Esophagus mucosa (tissue), 1 donor: ENCODE measurements at places on chromosomes 5 and 9. TPM values are rescaled to one million over a fixed set of nuclear protein-coding genes. Genes with fewer than 3 reads are reported as not detected.

The SPINK1 gene
- not detected for total RNA-seq

The REEP2 gene
- total RNA-seq = 0.36 TPM

The PCDHA4 gene
- total RNA-seq = 0.20 TPM

The PCDHB8 gene
- 0.40 TPM for total RNA-seq

The CNTLN gene
- 2.5 TPM for total RNA-seq

The ENHO gene
- total RNA-seq = 0.24 TPM

The CCDC152 gene
- total RNA-seq = not detected

The SLC31A2 gene
- 5.3 TPM for total RNA-seq

The INVS gene
- 8.6 TPM for total RNA-seq

The AQP3 gene
- 1,467 TPM for total RNA-seq

The LCP2 gene
- 3.0 TPM for total RNA-seq

The TMEM171 gene
- total RNA-seq = 6.3 TPM

The ARL10 gene
- 4.2 TPM for total RNA-seq

GRCh38 chr9:33446240-33446945, 1.0 kb downstream of the AQP3 start:
- ATAC-seq = no peak

GRCh38 chr9:24118190-24118589, 292.1 kb upstream of the ELAVL2 start:
- ATAC-seq = no peak

DNA sequence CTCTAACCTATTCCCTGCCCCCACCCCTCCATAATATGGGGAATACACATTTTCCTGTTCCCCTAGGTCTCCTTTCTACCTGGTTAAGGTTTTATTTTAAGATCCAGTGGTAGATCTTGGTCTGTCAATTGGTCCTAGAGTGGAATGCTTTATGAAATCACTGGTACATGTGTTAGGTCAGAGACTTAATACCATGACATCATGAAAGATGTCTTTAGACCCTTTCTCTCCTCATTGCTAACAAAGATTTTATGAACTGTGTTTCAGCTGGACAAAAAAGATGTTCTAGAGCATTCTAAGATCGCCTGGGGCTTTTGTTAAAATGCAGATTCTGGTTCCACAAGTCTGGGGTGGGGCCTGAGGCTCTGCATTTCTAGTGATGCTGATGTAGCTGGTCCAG, 9.1 kb downstream of the GSN start:
- no peak for ATAC-seq

GRCh38 chr5:180975338-180975737, 13.3 kb upstream of the BTNL3 start:
- no peak for ATAC-seq

GRCh38 chr5:154943527-154943926, 2.7 kb downstream of the MRPL22 start:
- ATAC-seq = no peak

- no peak for ATAC-seq
Measured at GRCh38 chr5:102049517-102049916, 246.6 kb downstream of the SLCO4C1 start.

- no peak for ATAC-seq
Measured at GRCh38 chr5:140219068-140219991, 44.3 kb downstream of the CYSTM1 start.

DNA sequence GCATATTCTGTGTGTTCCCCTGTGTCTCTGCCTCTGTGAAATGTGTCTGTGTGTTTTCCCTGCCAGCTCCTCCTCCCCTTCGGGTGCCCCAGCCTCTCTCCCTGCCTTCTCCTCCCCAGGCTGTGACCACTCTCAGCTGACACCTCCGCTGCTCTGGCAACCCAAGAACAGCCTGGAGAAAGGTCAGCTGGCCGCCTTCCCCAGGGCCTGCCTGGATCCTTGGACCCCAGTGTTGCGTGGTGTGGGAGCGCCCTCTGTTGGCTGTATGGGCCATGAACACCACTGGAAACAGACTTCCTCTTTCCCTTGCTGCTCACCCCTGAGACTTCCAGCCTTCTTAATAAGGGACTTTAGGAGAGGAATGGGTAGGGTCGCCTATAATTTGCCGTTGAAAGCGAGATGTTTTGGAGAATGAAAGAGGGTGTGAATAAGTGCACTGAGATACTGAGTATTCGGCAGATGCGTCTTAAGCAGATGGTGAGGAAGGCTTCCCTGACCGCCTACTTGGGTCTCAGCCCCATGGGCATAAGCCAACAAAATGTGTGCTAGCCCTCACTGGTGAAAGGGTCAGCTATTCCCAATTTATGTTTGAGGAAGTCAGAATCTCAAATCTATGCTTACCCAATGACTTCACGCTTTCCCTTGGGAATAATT, 114.9 kb upstream of the TRIM32 start:
- ATAC-seq = peak; percentile 82

DNA sequence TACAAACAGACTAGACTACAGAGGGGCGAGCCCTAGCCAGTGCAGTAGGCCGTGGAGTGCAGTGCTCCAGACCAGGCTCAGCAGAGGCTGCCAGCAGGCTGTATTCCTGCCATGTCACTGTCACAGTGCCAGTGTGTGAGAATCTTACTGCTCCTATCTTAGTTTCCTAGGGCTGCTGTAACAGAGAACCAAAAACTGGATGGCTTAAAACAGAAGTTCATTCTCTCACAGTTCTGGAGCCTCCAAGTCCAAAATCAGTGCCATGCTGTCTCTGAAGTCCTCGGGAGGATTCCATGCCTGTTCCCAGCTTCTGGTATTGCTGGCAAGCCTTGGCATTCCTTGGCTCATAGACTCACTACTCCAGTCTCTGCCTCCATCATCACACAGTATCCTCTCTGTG, 75.0 kb upstream of the SAP30L start:
- ATAC-seq = no peak

GRCh38 chr5:135337064-135337463, 62.0 kb downstream of the MACROH2A1 start:
- peak; percentile 75 for ATAC-seq

GRCh38 chr5:87729781-87730180, 317.1 kb upstream of the CCNH start:
- no peak for ATAC-seq

DNA sequence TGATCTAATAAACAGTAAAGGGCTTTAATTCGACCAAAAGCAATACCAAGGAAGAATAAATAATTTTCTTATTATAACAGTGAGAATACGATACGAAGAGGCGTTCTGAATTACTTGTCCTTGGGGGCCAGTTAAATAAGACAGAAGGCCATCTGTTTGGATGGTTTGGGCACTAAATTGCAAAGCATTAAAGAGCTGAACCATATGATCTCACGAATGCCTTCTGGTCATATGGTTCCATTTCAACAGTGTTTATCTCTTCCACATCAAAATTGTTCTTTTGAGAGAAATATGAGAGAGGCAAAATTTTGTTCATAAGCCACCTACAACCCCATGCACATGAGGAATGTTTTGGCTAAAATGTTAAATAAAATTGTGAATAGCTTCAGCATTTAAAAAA, 605.4 kb downstream of the PTPRD start:
- ATAC-seq = no peak

- no peak for ATAC-seq
Measured at GRCh38 chr9:83291196-83291595, 228.3 kb upstream of the RASEF start.

- ATAC-seq = no peak
Measured at GRCh38 chr5:23012842-23013241, 159.7 kb upstream of the CDH12 start.

DNA sequence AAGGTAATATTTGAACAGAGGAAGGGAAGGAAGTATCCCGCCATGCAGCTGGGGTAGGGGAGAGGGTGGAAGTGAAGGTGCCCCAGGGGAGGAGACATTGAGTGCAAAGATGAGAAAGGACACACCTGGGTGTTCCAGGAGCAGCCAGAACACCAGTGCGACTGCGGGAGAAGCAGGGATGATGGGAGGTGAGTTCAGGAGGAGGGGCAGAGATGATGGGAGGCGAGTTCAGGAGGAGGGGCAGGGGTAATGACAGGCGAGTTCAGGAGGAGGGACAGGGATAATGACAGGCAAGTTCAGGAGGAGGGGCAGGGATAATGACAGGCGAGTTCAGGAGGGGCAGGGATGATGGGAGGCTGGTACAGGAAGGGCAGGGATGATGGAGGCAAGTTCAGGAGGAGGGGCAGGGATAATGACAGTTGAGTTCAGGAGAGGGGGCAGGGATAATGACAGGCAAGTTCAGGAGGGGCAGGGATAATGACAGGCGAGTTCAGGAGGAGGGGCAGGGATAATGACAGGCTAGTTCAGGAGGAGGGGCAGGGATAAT, 17.2 kb upstream of the SPOCK1 start:
- no peak for ATAC-seq

- no peak for ATAC-seq
Measured at GRCh38 chr5:35470866-35471265, 146.8 kb upstream of the SPEF2 start.

- ATAC-seq = no peak
Measured at GRCh38 chr5:9192266-9192665, 353.6 kb downstream of the SEMA5A start.

DNA sequence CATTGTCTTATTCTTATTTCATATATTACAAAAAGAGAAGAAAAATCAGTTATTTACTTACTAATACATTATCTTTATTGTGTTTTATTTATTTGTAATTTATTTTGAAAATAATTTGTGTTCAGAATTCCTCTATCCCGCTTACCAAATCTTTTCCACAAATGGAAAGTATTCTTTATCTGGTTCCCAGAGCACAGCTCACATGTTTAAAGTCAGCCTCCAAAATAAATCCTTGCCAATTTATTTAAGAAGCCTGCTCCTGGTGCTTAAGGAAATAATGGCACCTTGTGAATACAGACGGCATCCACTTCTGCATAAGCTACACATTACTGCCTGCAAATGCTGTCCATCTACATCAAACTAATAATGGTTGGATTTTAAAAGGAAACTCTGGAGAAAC, 435.4 kb downstream of the MTRR start:
- no peak for ATAC-seq

GRCh38 chr5:185095-186070, 5.9 kb upstream of the LRRC14B start:
- ATAC-seq = no peak

- ATAC-seq = no peak
Measured at GRCh38 chr9:124010303-124010664, 1.3 kb upstream of the LHX2 start.

GRCh38 chr9:137383081-137383783, 39.7 kb downstream of the EXD3 start:
- ATAC-seq = peak; percentile 10

DNA sequence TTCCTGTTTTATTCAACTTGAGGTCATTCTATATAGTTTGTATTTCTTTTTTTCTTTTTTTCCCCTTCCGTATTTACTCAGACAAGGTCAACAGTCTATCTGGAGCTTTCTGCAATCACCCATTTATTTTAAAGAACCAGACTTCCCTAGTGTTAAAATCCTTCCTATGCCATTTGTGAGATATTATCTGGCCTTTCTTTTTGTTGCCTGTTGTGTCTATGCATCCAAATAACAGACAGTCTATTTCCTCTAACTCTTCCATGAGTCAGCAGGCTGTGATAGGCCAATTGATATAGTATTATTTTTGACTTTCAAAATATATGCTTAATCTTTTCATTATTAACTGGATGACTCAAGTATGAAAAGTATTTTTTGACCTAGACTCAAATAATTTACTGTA, 291.2 kb upstream of the PTPRD start:
- ATAC-seq = no peak

DNA sequence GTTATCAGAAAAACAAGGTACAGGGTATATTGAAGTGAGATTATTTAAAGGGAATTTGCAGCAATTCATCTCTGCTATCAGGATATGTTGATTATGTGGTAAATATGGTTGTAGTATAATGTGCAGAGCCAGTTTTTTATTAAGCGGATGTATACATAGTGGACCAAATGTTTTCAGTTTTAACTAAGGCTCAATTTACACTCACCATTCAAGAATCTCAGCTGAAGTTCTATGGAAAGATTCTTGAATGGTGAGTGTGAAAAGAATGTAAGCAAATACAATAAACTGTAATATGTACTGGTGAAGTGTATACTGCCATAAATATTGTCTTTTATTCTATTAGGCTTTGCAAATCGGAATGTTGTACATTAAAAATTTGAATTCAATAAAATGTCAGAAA, 895.9 kb upstream of the CDH10 start:
- no peak for ATAC-seq

- peak; percentile 72 for ATAC-seq
Measured at GRCh38 chr9:136170006-136170901, 34.7 kb downstream of the LHX3 start.

- ATAC-seq = no peak
Measured at GRCh38 chr5:179129607-179130071, 69.5 kb downstream of the ZNF354C start.
